ENCODE measurements at places on chromosomes 4 and X. TPM values are rescaled to one million over a fixed set of nuclear protein-coding genes. Genes with fewer than 3 reads are reported as not detected.

TMEM271 gene
- total RNA-seq = not detected

FRMPD3 gene
- total RNA-seq = not detected

CCDC110 gene
- 1.2 TPM for total RNA-seq

DNA sequence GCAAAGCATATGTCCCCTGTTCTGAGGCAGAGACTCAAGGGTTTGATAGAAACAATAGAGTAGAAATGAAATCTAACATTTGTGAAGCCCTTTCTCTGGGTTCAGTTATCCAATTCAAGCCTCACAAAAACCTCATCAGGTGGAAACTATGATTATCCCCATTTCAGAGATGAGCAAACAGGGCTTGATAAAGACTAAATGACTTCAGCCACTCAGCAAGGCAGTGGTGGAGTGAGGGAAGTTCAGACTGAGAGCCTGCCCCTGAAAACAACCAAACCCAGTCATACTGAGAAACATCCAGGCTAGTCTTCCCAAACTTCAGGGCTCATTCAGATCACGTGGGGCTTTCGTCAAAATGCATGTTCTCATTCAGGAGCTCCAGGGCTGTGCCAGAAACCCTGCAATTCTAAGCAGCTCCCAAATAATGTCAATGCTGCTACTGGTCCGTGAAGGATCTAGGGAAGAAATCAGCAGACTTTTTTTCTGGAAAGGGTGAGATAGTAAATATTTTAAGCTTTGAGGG, 109.6 kb upstream of the KIT start:
- no peak overlapping the region for H3K4me3 ChIP-seq
- no peak overlapping the region for H3K27ac ChIP-seq
- H3K27me3 ChIP-seq = no peaks in the 10 kb centered on the region
- H3K36me3 ChIP-seq = no peaks in the 10 kb centered on the region

GRCh38 chr4:15374656-15375055, 53.2 kb upstream of the C1QTNF7 start:
- no peaks in the 10 kb centered on the region for H3K27me3 ChIP-seq
- H3K4me1 ChIP-seq = peaks cover 9% of the 10 kb centered on the region
- H3K4me3 ChIP-seq = no peak overlapping the region
- H3K27ac ChIP-seq = peak overlapping the region; percentile 39
- H3K36me3 ChIP-seq = no peaks in the 10 kb centered on the region

GRCh38 chr4:164930647-164931046, 46.8 kb downstream of the TRIM61 start:
- H3K27ac ChIP-seq = no peak overlapping the region
- no peak for DNase-seq
- H3K27me3 ChIP-seq = no peaks in the 10 kb centered on the region
- H3K4me3 ChIP-seq = no peak overlapping the region
- no peaks in the 10 kb centered on the region for H3K36me3 ChIP-seq
- H3K4me1 ChIP-seq = no peaks in the 10 kb centered on the region

DNA sequence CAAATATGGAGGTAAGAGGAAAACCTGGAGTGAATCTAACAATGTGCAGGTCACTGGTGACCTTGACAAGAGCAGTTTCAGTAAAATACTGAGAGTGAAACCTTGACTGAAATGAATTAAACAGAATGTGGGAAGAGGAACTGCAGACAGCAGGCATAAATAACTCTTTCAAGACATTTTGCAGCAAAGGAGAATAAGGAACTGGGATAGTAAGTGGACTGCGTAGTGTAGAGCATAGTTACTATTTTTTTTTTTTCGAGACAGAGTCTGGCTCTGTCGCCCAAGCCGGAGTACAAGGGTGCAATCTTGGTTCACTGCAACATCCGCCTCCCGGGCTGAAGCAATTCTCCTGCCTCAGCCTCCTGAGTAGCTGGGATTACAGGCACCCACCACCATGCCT, 24.0 kb downstream of the RBMX start:
- no peak for DNase-seq
- no peak overlapping the region for H3K27ac ChIP-seq
- peaks cover 7% of the 10 kb centered on the region for H3K36me3 ChIP-seq
- H3K4me3 ChIP-seq = no peak overlapping the region
- H3K4me1 ChIP-seq = no peaks in the 10 kb centered on the region

DNA sequence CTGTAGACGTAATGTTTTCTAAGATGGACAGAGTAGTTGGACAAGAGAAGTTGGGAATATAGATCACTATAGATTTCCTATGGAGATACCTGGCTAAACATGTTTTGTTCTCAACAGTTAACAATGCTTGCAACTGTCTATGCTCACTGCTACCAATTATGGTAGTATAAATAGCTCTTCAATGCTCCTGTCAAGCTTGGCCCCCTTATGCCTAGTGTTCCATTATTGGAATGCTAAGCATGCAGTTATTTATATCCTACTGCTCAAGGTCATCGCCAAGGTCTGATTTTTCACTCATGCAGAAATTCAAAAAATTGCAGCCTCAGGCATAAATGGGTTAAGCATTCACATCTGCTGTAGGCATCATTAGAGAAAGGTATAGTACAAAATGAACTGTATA, 519.0 kb downstream of the IL15 start:
- H3K4me3 ChIP-seq = no peak overlapping the region
- H3K36me3 ChIP-seq = no peaks in the 10 kb centered on the region
- H3K4me1 ChIP-seq = no peaks in the 10 kb centered on the region
- H3K27ac ChIP-seq = no peak overlapping the region
- DNase-seq = no peak

GRCh38 chr4:26441102-26441501, 49.2 kb downstream of the CCKAR start:
- H3K27ac ChIP-seq = no peak overlapping the region
- no peaks in the 10 kb centered on the region for H3K27me3 ChIP-seq
- no peaks in the 10 kb centered on the region for H3K4me1 ChIP-seq
- H3K4me3 ChIP-seq = no peak overlapping the region
- DNase-seq = no peak

CXCL8 gene
- 1.3 TPM for total RNA-seq

SHROOM3 gene
- total RNA-seq = 8.9 TPM

- H3K27ac ChIP-seq = peak overlapping the region; percentile 4
- peak overlapping the region; percentile 53 for H3K4me3 ChIP-seq
- H3K4me1 ChIP-seq = peaks cover 19% of the 10 kb centered on the region
- peak; percentile 34 for DNase-seq
- no peaks in the 10 kb centered on the region for H3K36me3 ChIP-seq
These were observed 25.9 kb downstream of the HOPX start for GRCh38 chr4:56655209-56655626.

- H3K27ac ChIP-seq = no peak overlapping the region
- H3K27me3 ChIP-seq = no peaks in the 10 kb centered on the region
- no peaks in the 10 kb centered on the region for H3K36me3 ChIP-seq
- H3K4me1 ChIP-seq = no peaks in the 10 kb centered on the region
These were observed 502.7 kb upstream of the SMIM31 start for GRCh38 chr4:164251257-164251656.

GPR82 gene
- total RNA-seq = not detected

DNA sequence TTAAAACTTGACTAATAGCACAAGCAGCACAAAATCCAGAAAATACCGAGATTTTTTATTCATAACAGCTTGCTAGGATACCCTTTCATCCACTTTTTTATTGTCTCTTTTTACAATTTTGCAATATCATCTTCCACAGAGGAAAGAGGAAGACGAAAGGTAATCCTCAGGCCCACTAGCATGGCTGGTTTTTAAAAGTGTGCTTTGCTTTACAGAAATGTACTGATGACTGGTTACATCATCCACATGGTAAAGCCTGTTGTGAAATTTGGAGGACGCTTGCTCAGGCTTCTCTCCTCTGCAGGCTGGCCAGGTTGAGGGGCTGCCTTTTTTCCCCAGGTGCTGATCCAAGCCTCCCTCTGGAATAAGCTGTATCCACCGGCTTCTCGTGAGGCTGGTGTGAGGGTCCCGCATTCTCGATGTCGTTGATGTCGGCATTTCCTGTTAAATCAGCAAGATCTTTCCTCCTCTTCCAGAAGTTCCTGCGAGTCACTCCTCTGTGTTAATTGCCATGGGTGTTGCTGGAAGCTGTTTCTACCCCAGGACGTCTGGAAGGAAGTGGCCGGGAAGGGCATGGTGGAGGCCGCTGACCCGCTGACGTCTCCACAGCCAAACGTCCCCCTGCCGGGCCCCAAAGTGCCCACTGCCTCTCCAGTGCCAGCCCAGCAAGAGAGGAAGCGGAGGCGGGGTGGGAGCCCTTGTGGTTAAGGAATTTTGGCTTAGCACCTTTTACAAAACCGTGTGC, 5.8 kb upstream of the DGKQ start:
- no peaks in the 10 kb centered on the region for H3K27me3 ChIP-seq
- H3K4me3 ChIP-seq = no peak overlapping the region
- H3K4me1 ChIP-seq = no peaks in the 10 kb centered on the region
- no peak for DNase-seq
- H3K36me3 ChIP-seq = no peaks in the 10 kb centered on the region
- peak overlapping the region; percentile 45 for H3K27ac ChIP-seq

DNA sequence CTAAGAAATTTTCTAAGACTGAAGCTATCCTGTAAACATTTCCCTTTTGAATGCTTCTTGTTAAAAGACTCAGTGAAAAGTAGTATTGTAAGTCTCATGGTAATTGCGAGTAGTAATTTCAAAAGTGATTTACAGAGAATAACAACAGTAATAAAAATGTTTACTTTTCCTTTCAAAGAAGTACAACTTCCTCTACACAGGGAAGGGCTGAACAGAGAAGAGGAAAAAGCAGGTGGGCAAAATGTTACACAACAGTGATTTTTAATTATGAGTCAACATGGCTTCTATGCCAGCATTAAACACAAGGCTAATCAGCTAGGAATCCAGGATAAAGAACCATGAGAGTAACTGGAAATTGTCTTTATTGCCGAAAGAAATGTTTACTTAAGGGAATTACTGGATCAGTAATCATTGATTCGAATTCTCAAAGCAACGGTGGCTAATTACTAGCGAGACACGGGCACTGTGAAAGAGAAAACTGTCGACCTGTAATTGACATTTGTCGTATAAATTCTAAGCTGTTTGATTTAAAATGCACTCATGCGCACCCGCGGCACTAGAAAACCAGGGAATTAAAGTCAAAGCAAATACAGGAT, 15.4 kb downstream of the UTP3 start:
- H3K27ac ChIP-seq = peak overlapping the region; percentile 91
- peaks cover 23% of the 10 kb centered on the region for H3K4me1 ChIP-seq
- H3K36me3 ChIP-seq = no peaks in the 10 kb centered on the region
- DNase-seq = no peak

- no peaks in the 10 kb centered on the region for H3K4me1 ChIP-seq
- no peaks in the 10 kb centered on the region for H3K36me3 ChIP-seq
- no peaks in the 10 kb centered on the region for H3K27me3 ChIP-seq
- no peak overlapping the region for H3K4me3 ChIP-seq
These were observed 22.4 kb downstream of the MAP7D3 start for GRCh38 chrX:136228839-136229207.

DCAF4L1 gene
- 0.07 TPM for total RNA-seq

GRCh38 chrX:139058831-139059495, 347.4 kb upstream of the FGF13 start:
- no peak overlapping the region for H3K4me3 ChIP-seq
- H3K36me3 ChIP-seq = no peaks in the 10 kb centered on the region
- no peak for DNase-seq
- no peaks in the 10 kb centered on the region for H3K27me3 ChIP-seq
- H3K4me1 ChIP-seq = no peaks in the 10 kb centered on the region

MAGEC3 gene
- not detected for total RNA-seq

FAM9B gene
- total RNA-seq = not detected

CDX4 gene
- total RNA-seq = not detected

PRKG2 gene
- 0.19 TPM for total RNA-seq

RAI2 gene
- 21.3 TPM for total RNA-seq

- H3K4me3 ChIP-seq = no peak overlapping the region
- H3K27ac ChIP-seq = peak overlapping the region; percentile 56
- no peaks in the 10 kb centered on the region for H3K4me1 ChIP-seq
- no peaks in the 10 kb centered on the region for H3K36me3 ChIP-seq
- DNase-seq = peak; percentile 77
These were observed 916 bp downstream of the MXRA5 start for GRCh38 chrX:3345281-3346191.
